ENCODE measurements at places on chromosomes 3 and 15.

DNA sequence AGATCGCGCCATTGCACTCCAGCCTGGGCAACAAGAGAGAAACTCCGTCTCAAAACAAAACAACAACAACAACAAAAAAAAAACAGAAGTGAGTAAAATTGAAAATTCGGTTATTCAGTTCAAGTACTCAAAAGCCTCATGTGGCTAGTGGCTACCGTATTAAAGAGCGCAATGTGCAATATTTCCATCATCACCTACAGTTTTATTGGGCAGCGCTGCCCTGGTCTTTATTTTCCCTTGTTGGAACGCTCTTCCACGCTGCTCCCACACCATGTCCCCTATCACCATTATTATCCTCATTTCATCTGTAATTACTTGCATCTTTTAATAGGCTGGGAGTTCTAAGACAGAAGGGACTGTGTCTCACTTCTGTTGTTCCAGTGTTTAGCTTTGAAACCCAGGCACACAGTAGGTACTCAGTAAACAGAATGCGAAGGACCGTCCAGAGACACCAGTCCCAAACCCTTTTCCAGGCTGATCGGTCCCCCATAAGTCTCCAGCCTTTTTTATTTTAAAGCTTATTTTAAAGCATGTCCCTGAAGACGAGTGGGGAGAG is 423 bp upstream of the HACD3 start:
- no peak for DNase-seq

DNA sequence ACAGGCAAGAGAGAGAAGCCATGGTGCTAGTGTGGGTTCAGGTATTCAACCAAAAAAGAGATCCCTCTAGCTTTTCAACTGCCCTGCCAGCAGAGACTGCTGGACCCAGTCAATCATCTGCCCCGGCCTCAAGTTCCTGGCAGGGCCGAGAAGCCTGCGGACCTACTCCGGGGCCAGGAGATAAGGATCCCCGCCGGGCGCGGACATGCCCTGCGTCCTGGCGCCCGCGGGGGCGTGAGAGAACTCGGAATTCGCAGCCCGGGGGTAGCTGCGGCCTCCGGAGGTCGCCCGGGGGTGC is 821 bp upstream of the MAGI1 start:
- DNase-seq = no peak

- DNase-seq = no peak
These were observed 245.2 kb upstream of the LYSMD4 start for GRCh38 chr15:99978426-99978825.

GRCh38 chr3:152362086-152362485 is 93.4 kb downstream of the MBNL1 start:
- DNase-seq = no peak

DNA sequence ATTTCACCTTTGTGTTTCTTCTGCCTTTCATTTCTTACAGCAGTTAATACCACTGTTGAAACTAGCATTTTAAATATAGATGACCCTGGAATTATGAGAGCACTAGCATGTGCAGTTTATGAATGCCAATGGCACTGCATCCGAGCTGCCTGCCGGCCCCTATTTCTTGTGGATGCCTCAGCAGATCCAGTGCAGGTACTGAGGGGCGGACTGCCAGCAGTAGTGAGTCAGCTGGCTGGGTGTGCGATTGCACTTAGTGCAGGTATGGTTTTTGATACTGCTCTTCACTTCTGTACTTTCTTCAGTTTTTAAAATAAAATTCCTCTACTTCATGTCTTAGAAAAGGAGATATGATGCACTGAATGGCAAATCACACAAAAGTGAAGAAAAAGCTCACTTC is 453.0 kb downstream of the DIPK2A start:
- no peak for DNase-seq

DNA sequence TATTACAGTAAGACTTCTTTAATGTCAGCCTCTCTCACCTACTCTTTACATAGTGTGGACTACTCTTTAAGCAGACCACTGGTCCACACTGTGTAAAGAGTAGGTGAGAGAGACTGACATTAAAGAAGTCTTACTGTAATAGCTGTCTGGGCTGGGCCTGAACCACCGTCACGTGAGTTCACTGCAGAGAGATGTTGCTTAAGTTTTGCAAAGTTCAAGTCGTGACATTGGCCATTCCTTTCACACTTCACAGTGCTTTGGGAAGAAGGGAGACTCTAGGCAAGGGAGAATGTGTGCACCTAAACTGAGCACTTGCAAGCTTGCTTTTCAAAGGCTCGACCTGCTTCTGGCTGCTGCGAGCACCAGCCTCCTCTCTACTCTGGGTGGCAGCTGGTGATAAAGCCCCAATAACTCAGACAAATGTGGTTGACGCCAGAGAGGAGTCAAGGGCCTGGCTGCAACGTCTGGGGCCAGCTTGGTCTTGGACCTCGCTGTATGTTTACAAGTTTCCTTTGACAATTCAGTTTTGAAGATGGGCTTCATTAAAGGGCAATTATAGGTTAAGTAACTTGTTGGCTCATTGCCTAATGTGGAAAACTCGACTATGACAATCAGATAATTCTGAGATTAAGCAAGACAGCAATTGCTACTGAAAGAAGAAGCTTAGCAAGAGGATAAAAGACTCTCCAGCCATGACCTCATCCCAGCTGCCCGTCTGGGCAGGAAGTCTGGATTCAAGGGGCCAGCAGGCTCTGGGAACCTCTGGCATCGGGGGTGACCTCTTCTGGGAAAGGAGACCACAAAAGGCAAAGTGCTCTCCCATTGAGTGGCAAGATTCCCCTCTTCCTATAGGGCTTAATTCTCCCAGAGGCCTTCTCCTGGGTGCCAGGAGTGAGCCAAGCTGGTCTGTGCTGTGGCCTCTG is 242.1 kb upstream of the TLE3 start:
- DNase-seq = no peak

GRCh38 chr15:35182841-35183479 is 97.9 kb upstream of the NANOGP8 start:
- no peak for DNase-seq

- DNase-seq = no peak
These were observed 12.6 kb upstream of the PAK2 start for GRCh38 chr3:196726788-196727675.

DNA sequence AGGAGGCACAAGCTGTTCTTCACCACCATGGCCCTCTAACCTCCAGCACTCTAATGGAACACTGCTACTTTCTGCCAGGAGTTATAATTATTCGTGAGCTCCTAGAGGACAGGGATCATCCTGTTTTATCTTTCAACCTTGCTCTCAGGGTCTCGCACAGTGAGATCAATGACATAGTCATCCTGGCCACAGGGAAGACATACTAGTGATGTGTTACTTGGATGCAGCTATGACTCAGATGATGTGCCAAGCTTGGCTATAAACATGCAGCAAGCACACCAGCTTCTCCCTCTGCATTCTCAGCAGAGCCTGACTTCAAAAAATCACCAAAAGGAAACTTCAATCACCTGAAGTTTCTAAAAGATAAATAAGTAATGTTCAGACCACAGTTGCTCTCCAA is 203.8 kb upstream of the HES1 start:
- DNase-seq = no peak

DNA sequence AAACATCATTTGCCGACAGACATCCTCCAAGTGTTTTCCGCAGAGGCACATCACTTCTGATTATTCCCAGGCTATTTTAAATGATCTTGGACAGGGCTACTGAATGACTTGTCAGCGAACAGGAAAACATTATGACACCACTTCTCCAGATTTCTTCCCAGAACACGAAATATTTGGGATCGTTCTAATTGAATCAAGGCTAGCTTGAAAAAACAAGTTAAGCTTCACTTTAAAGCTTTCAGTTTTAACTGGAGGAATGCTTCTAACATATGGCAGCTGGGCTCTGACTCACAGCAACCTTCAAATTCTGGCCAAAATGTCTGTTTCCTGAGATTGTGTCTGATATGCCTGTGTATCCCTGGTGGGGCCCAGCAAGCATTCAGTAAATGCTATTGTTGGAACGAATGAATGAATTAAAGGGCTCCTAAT is 127.0 kb upstream of the ICE2 start:
- DNase-seq = no peak

- no peak for DNase-seq
These were observed 50.9 kb upstream of the MRPL3 start for GRCh38 chr3:131553495-131554247.

GRCh38 chr3:135989242-135989641 is 23.7 kb downstream of the PPP2R3A start:
- DNase-seq = no peak

- DNase-seq = peak; percentile 31
These were observed 1.1 kb downstream of the IGDCC3 start for GRCh38 chr15:65376767-65377104.

DNA sequence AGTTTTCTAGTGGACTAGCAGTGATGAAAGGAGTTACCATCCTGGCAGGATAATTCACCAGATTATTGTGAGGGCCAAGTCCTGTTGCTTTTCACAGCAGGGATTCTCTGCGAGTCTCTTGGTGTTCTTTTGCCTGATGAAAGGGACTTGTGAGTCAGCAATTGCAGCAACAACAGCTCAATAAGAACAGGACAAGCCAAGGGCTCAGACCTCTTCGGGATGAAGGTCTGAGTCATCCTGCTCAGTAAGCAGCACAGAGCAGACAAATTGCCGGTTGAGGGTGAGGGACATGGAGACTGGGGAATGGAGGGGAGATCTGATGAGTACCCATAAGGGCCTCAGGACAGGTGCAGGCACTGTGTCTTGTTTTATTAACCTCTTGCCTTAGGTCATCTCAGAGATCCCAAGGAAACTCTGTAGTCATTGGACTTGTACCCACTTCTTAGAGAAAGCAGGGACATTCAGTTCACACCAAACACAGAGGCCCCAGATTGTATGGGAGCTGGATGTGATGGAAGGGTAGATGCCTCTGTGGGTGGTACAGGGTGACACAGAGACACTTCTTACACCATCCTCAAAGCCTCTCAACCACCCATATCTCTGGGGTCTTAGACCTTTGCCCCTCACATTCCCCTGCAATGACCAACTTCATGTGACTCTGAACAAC is 173.8 kb upstream of the TLE3 start:
- DNase-seq = no peak

- DNase-seq = peak; percentile 16
These were observed 417.7 kb upstream of the TBL1XR1 start for GRCh38 chr3:177615015-177615414.

GRCh38 chr15:71853543-71853942 is 43.2 kb downstream of the NR2E3 start:
- DNase-seq = no peak

DNA sequence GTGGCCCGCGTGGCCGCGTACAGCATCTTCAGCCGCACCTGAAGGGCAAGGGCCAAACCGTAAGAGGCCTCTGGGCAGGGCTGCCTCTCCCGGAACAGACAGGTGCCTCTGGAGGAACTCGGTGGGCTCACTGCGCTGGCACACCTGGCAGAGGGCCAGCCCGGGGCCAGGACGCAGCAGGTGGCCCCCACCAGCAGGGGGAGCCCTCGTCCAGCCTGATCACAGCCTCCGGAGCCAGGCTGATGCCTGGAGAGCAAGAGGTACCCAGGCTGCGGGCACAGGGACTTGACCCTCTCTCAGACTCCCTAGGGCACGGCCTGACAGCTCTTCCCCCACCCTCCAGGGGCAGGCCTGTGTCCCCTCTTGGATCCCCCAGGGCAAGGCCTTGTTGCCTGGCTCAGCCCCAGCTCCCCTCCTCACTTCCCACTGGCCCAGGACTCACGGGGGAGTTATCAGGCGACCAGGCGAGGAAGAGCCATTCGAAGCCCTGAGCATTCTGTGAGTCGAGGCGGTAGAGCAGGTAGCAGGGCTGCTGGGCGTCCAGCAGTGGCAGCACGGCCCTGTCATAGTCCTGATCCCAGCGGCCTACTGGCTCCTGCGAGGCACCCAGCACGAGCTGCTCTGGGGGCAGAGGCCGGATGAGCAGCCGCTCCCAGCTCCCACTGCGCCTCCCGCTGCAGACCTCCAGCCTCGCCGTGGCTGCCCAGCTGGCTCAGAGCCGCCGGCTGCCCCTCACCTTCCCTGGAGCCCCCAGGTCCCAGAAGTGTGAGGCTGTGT is 6.2 kb upstream of the TLR9 start:
- no peak for DNase-seq

GRCh38 chr3:27677565-27677964 is 44.6 kb downstream of the EOMES start:
- DNase-seq = no peak

GRCh38 chr3:144229953-144230352 is 258.3 kb downstream of the DIPK2A start:
- DNase-seq = no peak

GRCh38 chr3:194257916-194258668 is 93.0 kb downstream of the CPN2 start:
- no peak for DNase-seq

DNA sequence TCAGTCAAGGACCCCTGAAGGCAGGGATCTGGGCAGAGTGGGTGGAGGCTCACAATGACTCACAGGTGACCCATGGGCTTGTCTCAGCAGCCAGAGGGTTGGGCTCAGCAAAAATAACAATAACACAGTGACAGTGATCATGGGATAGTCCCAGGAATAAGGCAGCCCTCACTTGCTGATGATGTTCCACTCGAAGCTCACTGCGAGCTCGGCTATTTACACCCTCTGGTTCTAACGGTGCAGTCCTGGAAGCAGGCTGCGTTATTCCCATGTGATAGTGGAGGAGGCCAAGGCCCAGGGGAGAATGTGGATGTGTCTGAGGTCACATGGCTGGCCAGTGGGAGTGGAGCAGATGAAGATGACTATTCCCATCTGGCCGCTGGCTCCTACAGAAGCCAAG is 16.2 kb downstream of the CCDC33 start:
- DNase-seq = no peak

- DNase-seq = no peak
These were observed 417.5 kb upstream of the TPRG1 start for GRCh38 chr3:188754267-188754666.

- DNase-seq = no peak
These were observed 31.0 kb downstream of the NR2F2 start for GRCh38 chr15:96361309-96362010.

DNA sequence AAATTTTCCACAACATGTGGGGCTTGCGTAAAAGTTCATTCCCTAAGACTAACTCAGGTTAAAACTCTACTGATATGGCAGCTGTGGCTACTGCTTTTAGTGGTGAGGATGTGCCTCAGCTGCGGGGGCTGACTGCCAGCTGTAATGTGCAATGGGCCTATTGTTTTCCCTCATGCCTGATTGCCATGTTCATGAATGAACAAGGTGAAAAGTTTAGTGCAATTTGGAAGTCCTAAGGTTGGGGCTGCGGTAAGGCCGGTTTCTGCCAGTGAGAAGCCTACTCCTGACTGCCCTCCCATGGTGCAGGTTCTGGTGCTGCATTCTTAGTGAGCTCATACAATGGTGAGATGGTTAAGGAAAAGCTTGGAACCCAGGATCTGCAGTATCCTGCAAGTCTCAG is 10.9 kb upstream of the ALDH1L1 start:
- no peak for DNase-seq
